ENCODE measurements at places on chromosomes 5 and 9.

DNA sequence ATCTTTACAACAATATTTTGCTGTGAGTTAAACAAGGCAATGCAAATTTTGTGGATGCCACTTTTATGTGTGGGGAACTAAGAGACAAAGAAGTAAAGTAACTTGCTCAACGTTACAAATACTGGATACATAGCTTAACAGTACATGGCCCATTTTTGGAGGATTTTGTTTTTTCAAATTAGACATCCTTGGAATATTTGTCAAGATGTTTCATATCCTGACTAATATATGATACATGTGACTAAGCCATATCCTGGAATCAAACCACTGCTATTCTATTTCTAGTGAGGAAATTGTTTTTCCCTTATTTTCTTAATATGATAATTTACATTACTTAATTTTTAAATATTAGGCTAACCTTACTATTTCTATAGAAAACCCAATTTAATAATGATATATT, 529.8 kb downstream of the DMRTA1 start:
- DNase-seq, result no peak

GRCh38 chr9:9790216-9790872, 822.5 kb downstream of the PTPRD start:
- peak; percentile 9 for DNase-seq

DNA sequence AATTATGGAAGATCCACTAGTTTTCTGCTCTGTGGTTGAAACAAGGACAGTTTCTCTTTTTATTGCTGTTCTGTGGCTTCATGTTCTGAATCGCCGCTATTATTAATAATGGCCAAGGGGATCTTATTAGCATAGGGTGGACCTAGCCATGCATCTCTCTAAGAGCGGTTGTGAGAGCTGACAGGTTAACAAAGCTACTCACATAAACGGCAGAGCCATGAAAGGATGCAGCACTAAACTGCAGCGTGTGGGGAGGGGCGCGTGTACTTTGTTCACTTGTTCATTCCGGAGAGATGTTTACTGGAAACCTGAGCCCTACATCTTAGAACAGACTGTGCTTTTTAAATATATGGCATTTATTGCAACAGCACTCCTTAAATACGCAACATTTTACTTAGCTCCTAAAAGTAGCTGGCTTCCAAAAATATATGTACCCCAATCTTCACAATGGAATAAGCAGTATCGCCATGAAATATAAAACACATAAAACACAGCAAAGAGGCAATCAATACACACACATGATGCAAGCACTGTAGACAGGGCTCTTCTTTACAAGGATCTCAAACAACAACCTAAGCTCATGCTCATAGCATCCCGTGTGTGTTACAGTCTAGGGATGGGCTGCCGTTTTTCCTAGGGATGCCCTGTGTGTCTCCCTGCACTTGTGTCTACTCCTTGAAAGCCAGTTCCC, 424.6 kb downstream of the MED10 start:
- DNase-seq, result no peak

GRCh38 chr9:96023486-96023885, 148.0 kb downstream of the ERCC6L2 start:
- no peak for DNase-seq

- DNase-seq, result no peak
Observed at GRCh38 chr5:159947708-159948358, 31.6 kb downstream of the ADRA1B start.

- no peak for DNase-seq
Observed at GRCh38 chr5:41978676-41979075, 53.6 kb downstream of the FBXO4 start.

- DNase-seq, result no peak
Observed at GRCh38 chr5:112689155-112689909, 48.4 kb upstream of the APC start.

- no peak for DNase-seq
Observed at GRCh38 chr9:96492993-96493531, 43.1 kb downstream of the HABP4 start.

DNA sequence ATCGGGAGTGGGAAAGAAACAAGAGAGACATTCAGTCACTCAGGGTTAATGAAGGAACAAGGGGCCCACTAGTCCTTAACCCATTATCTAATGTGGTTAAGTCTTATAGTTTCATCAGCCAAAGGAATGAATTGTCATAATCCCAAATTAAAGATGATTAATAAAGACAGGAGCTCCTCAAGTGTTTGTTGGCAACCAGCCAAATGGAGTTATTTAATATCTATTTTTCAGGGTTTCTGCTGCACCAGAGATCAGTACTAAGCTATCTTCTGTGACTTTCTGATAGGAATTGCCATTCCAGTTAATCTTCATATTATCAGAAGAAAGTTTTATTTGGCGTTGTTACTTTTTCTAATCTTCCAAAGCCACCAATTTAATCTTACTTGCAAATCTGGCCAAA, 34.0 kb upstream of the FCHO2 start:
- no peak for DNase-seq

GRCh38 chr9:37574241-37574721, 1.9 kb downstream of the FBXO10 start:
- no peak for DNase-seq

GRCh38 chr5:153881687-153882086, 157.0 kb downstream of the FAM114A2 start:
- DNase-seq, result no peak

GRCh38 chr9:126933334-126933980, 18.9 kb downstream of the RALGPS1 start:
- no peak for DNase-seq

DNA sequence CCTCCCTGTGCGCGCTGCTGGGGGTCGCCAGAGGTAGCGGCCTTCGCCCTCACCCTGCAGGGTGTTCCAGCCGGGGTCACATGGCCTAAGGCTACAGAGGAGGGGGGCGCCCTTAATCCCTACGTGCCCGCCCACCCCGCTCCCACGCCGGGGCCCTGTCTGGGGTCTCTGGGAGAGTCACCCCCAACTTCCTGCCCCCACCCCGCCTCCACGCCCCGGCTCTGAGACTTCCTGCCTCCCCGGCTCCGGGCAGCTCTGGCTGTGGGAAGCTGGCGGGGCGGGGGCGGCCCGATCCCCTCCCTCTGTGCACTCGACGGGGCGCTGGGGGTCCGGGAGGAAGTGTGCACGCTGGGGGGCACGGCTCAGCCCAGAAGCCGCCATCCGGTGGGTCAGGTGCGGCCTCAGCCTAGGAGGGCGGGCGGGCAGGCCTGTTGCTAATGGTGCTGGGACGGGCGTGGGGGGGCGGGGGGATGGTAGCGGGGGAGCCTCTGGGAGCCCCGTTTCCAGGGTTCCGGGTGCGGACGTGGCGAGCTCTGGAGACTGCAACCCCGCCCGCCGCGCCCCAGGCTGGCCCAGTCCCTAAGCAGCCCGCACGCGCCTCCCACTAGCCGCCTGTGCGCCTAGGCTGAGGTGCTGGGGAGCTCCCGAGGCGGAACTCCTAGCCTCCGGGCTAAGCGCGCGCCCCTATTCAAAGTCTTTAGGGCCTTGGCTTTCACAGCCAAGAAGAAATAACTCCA, 61.6 kb downstream of the CXXC5 start:
- DNase-seq, result peak; percentile 20

GRCh38 chr5:104045987-104046386, 483.4 kb upstream of the NUDT12 start:
- no peak for DNase-seq

DNA sequence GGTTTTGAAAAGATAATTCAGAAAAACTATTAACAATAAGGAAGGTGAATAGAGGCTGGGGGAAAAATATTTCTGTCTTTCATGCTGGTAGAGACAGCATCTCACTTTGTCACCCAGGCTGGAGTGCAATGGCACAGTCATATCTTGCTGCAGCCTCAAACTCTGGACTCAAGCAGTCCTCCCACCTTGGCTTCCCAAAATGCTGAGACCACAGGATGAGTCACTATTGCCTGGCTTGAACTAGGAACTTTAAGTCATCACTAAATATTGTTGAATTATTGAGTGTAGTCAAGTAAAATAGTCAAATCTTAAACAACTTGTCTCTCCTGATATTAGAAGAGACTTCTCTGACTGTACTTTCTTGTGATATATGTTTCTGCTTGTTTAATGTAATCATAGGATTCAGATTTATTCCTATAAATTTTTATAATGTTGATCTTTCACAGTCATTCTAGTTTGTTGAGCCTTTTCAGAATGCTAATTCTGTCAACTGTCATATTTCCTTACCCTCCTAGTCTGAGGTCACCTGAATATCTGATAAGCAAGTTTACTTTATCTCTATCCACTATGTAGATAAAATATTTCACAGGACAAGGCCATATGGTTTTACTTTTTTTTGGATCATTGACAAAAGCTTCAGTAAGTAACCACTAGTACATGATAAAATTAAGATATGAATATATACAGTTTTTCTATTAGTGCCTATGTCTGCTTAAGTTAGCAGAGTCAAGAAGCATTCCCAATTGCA, 1696.5 kb downstream of the MAT2B start:
- no peak for DNase-seq

GRCh38 chr5:173972607-173972924, 16.4 kb upstream of the C5orf47 start:
- no peak for DNase-seq

GRCh38 chr9:114226246-114227055, 71.1 kb downstream of the COL27A1 start:
- no peak for DNase-seq

- DNase-seq, result no peak
Observed at GRCh38 chr5:151700296-151700695, 13.6 kb upstream of the SPARC start.

GRCh38 chr5:108749128-108749861, 1.6 kb downstream of the FER start:
- no peak for DNase-seq

DNA sequence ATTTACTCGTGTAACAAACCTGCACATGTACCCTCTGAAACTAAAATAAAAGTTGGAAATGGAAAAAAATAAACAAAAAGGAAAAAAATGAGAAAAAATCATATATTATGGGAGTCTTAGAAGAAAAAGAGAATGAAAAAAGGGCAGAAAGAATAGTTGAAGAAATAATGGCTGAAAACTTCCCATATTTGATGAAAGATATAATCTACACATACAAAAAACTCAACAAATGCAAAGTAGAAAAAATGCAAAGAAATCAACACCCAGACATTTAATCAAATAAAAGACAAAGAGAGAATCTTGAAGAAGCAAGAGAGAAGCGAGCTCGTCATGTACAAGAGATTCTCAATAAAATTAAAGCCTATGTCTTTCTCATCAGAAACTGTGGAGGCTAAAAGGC, 73.8 kb downstream of the SLC25A46 start:
- DNase-seq, result no peak

GRCh38 chr5:16550316-16550952, 66.4 kb downstream of the RETREG1 start:
- peak; percentile 38 for DNase-seq

DNA sequence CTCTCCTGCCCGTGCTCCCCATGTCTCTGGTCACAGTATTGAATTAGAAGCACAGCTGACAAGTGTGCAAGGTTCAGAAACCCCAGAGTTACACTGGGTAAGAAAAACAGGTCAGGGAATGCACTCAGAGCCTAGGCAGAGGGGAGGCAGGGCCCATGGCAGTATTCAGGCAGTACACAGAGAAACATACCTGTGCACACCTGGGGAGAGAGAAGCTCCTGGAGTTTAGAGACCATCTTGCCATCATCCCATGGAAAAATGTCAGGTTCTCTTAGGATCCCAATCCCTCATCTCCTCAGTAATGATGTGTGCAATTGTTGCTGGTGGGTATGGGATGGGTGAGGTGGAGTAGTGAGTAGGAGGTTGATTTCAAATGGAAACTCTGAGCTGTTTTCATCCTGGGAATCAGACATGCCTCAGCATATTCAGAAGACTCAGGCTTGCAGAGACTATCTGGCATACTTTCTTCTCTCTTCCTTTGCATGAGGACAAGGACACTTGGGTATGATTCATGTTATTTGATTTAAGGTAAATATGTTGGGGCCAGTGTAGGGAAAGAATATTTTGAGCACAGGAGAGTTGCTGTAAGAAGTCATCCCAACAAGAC, 228.5 kb downstream of the ESM1 start:
- DNase-seq, result no peak

- no peak for DNase-seq
Observed at GRCh38 chr9:113160571-113160970, 9.8 kb downstream of the SLC31A2 start.

DNA sequence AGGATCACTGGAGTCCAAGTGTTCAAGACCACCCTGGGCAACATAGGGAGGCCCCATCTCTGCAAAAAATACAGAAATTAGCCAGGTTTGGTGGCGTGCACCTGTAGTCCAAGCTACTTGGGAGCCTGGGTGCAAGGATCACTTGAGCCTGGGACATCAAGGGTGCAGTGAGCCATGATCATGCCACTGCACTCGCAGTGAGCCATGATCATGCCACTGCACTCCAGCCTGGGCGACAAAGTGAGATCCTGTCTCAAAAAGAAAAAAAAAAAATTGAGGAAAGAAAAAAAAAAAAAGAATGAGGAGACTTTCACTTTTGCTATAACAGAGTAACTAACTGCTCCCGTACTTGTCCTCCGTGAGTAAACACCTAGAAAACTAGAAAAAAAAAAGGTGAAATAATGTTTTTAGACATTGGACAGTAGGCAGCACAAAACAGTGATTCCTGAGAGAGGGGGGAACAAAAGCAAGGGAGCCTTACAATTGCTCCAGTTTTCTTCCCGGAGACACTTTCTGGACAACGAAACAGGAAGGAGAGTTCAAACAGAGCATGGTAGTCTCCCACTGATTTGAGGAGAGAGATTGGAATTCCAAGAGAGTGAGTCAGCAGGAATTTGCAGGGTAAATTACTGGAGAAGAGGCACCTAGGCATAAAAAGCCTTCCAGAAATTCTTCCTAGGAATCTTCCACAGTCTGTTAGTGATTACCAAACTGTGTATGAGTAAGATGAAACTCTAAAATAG, 6.9 kb upstream of the ZBTB5 start:
- DNase-seq, result no peak

DNA sequence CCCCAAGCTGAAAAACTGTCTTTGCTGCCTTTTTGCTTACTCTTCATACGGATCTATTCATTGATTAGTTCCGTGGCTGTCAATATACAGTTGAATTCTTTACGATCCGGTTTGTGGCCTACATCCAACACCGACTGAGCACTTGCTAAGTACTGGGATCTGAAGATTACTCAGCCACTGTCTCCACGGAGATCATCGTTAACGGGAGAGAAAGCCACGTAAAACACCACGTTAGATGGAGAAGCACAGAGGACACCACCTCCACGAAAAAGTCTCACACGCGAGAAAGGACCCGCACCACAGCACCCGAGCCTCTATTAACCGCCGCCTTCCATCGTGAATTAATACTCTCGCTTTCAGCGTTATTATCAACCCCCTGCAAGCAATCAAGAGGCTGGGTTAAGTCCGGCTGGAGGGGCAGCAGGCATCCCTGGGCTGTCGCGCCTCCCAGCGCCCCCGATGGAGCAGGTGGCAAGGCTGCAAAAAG, 650 bp downstream of the ELP1 start:
- no peak for DNase-seq

- DNase-seq, result no peak
Observed at GRCh38 chr9:133692364-133692985, 45.7 kb downstream of the SARDH start.
